ENCODE measurements at places on chromosomes 11 and 22.

- DNase-seq: no peak
Observed at GRCh38 chr22:37112084-37112728, 2.7 kb upstream of the TMPRSS6 start.

GRCh38 chr11:61149624-61150615 is 11.3 kb downstream of the VPS37C start:
- no peak for DNase-seq

DNA sequence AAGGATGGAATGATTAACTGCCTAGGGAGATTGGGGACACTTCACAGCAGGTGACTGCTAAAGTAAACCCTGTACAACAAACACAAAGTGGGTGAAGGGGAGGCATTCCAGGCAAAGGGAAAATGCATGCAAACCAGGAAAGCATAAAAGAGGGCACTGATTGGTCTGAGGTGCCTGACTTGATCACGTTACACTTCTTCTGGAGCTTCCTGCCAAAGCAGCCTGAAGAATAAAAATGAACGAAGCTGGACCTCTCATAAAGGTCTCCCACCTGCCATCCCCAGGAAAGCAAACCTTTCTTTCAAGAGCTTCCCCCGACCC is 46.7 kb upstream of the SCUBE2 start:
- no peak for DNase-seq

DNA sequence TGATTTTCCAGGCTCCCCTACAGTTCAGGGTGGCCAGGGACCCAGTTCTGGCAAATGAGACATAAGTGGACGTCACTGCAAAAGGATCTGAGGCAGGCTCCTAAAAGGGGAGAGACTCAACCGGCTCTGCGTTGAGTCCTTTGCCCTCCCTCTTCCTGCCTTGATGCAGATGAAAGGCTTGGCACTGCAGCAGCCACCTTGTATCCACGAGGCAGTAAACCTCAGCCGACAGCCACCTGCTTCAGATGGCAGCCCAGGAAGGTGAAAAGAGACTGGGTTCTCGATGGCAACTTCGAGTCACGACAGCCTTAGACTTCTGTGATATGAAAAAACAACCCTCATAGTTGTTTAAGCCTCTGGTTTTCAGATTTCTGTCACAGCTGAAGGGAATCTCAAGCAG is 14.7 kb upstream of the TREH start:
- no peak for DNase-seq

DNA sequence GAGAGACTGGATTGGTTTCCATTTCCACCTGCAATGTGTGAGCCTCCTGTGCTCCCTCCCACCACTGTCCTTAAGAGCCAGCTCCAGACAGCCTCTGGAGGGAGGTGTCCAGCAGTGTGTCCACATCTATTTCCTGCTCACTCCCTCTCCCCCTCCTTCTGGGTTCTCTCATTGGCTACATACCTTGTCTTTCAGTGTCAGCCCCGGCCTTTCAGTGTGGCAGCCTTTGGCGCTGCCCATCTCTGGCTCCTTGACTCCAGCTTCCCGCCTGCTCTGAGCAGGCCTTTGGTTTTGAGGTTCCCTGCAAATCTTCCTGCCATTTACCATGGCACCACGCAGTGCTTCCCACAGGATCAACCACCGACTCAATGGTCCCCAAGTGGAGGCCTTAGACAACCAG is 19.0 kb upstream of the PTPRJ start:
- DNase-seq: no peak

GRCh38 chr11:118001494-118001971 is 15.3 kb downstream of the IL10RA start:
- no peak for DNase-seq

All from activated naive CD4-positive, alpha-beta T cell treated with anti-CD3 and anti-CD28 coated beads, Interleukin-2, amount 50 U/mL, for 16 hours (primary cell).